Stimulated activated CD4-positive, alpha-beta T cell treated with anti-CD3 and anti-CD28 coated beads, Interleukin-1b, Interleukin-23, amount 100 ng/mL, for 1 hour (primary cell): ENCODE measurements at places on chromosomes 16 and 17.

DNA sequence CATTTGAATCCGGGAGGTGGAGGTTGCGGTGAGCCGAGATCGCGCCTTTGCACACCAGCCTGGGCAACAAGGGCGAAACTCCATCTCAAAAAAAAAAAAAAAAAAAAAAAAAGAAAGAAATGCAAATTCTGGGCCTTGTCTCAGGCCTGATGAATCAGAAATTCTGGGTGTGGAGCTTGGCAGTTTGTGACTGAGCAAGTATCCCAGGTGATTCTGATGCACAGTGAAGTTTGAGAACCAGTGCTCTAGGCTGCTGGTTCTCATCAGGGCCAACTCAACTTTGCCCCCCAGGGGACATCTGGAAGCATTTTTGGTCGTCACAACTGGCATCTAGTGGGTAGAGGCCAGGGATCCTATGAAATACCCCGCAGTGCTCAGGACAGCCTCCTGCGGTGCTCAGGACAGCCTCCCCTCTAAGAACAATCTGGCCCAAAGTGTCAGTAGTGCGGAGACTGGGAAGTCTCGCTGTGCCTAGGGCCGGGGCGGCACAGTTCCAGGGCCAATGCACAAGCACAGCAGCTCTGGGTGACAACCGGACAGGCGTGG is 55.9 kb downstream of the SDK2 start:
- no peak for DNase-seq

DNA sequence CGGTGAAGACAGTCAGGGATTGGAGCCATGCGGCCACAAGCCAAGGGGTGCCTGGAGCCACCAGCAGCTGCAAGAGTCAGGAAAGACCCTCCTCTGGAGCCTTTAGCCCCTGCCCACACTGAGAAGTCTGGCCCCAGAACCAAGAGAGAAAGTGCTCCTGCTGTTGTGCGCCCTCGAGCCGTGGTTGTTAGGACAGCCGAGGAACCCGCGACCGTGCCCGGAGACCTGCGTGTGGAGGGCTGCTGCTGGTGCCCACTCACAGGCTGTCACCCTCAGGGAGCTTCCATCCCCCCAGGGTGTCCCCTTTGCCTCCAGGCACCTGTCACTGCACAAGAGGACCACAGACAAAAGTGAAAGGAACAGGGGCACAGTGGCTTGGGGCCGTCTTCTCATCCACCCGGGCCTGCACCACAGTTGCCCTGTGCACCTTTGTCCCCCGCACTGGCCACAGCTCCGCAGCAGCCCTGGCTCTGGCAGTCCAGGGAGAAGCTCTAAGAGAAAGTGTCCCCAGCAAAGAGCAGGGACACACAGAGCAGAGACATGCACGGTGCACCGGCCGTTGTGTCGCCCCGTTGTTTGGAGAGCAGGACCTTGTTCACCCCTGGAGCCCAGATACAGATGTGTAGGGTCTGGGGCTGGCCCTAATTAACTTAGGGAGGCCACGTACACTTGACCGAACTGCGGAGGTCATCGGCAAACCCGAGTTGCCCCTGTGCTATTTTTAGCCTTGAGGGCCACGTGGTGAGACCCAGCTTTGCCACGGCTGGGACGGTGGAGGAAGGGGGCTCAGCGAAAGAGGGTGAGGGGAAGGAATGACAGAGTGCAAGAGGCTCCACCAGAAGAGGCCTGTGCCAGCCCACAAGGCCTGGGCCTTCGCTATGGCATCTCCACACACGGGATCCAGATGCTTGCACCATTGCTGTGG is 329.2 kb downstream of the C16orf95 start:
- DNase-seq = no peak

DNA sequence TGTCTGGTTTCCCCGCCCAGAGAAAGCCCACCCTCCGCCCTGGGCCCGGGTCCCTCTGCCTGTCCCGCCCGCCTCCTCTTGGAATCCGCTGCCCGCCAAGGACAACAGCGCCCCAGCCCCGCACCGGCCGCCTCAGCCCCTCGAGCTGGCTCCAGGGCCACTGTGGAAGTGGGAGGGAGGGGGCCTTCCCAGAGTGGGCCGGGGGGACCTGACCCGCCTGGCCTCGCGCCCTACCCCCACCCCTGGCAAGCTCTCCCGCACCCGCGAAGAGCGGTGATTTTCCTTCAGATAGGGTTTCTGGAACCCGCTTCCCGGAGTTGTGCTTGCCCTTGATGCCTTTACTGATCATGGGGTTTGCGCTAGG is 2.3 kb upstream of the CBX8 start:
- no peak for DNase-seq

GRCh38 chr17:42507671-42508070 is 28.4 kb upstream of the NAGLU start:
- DNase-seq = no peak

GRCh38 chr16:53346-54236 is at the start of the genes POLR3K and SNRNP25:
TSS of gene POLR3K (minus strand) at chr16:53608. CDS start at chr16:53586, 22 bp downstream.
TSS of gene SNRNP25 (plus strand) at chr16:53828. CDS start at chr16:54017, 189 bp downstream.
- DNase-seq = peak; percentile 95

DNA sequence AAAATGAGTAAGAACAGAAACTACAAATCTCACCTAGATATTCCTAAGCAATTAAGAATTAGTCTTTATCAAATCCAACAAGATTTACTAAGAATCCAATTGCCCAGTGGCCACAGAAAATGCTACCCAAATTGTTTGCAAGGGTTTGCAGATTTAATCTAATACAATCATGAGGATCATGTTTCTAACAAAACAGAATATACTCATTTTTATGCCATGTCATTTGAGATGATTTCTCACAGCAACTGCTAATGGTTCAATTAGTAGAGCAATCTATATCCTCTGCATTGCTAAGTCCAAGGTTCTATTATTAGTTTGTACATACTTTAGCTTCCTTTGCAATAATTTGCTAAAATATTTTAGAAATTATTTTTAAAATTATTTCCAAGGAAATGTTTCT is 41.2 kb downstream of the HELZ start:
- no peak for DNase-seq

DNA sequence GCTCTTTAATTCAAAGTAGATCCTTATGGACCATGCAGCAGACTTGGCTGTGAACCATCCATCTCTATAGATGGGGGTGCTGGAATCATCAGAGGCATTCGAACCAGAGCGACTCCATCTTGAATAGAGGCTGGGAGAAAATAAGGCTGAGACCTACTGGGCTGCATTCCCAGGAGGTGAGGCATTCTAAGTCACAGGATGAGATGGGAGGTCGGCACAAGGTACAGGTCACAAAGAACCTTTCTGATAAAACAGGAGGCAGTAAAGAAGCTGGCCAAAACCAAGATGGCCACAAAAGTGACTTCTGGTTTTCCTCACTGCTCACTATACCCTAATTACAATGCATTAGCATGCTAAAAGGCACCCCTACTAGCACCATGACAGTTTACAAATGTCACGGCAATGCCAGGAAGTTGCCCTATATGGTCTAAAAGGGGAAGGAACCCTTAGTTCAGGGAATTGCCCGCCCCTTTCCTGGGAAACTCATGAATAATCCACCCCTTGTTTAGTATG is 89.2 kb upstream of the BRD7 start:
- DNase-seq = no peak

- DNase-seq = no peak
These were observed at the start of gene NTN3 for GRCh38 chr16:2471016-2471652. TSS of gene NTN3 (plus strand) at chr16:2471297. CDS start at chr16:2471702, 405 bp downstream.

- DNase-seq = no peak
These were observed 18.2 kb downstream of the NLRC5 start for GRCh38 chr16:57007530-57007929.

GRCh38 chr17:35101036-35101435 is 18.6 kb downstream of the RAD51D start:
- DNase-seq = no peak

DNA sequence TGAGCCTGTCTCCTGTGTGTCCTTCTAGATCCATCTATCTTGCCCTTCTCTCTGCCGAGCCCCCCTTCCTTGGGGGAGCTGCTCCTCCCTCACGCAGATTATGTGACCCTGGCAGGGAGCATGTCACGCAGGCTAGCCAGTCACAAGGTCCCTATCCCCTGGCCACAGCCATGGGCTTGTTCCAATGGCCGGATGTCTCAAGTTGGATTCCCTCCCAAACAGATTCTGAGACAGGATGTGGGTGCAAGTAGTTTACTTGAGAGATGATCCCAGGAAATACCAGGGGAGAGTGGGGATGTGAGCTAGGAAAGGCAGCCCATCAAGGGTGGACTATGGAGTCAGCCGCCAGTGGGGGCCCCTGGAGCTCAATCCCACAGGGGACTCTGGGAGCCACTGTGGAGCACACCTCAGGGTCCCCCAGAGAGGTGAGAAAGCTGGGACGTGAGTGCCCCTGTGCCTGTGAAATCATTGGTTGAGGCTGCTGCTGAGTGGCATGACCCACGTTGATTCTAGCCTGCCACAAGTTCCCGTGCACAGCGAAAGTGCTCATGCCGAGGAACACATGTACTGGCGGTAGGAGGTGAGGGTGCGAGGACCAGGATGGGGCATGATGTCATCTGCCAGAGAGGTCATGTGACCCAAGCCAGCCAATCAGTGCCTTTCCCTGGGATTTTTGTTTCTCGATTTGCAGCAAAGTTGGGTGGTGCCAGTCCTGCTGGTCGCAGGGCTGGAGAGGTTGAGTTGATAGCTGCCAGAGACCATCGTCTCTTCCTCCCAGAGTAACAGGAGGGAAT is 6.4 kb upstream of the CRISPLD2 start:
- no peak for DNase-seq
